Coronary artery (tissue), 2 donors: ENCODE measurements at places on chromosomes 2 and 18.

DNA sequence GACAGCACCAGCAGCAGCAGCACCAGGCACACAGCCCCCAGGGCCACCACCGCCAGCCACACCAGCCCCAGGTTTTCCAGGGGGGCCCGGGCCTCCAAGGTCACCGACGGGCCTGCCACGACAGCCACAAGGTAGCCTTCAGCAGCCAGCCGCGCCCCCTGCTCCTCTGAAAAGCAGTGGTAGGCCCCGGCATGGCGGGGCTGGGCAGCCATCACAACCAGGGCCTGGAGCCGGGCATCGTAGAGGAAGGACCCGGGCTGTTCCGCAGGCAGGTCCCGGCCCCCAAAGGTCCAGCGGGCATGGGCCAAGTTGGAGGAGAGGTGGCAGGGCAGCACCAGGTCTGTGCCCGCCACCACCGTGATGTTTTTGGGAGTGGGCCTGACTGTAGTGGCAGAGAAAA is 3.3 kb upstream of the ANKRD39 start:
- DNase-seq: no peak

- DNase-seq: no peak
These were observed 175.8 kb upstream of the HNRNPA3 start for GRCh38 chr2:177036747-177037146.

DNA sequence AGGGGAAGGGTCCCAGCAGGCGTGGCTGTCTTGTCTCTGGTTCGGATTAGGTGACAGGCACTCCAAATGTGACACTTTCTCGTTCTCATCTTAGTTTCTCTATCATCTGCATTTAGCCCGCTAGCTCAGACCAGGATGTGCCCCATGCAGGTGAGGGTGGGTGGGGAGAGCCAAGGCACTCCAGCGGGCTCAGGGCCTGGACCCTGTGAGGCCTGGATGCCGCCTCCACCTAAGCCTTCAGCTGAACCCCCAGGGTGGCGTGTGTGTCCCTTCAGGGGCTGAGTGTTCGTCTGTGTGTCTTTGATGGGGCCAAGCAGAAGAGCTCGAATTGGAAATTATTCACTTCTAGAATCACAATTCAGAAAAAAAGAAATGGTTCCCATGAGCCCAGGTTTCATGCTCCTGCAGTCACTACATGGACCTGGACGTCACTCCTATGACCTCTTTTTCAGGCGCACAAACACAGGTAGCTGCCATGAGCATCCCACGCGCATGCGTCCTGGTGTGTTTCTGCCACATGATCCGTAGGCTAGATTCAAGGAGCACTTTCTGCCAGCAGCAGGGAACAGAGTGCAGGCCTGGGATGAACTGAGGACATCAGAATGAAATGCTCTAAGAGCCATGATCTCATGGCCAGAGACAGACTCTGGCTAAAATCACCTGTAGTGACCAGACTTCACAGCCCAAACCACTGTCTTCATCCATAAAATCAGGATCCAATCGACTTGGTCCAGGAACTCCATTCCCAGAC is 25.8 kb downstream of the CIDEA start:
- no peak for DNase-seq

DNA sequence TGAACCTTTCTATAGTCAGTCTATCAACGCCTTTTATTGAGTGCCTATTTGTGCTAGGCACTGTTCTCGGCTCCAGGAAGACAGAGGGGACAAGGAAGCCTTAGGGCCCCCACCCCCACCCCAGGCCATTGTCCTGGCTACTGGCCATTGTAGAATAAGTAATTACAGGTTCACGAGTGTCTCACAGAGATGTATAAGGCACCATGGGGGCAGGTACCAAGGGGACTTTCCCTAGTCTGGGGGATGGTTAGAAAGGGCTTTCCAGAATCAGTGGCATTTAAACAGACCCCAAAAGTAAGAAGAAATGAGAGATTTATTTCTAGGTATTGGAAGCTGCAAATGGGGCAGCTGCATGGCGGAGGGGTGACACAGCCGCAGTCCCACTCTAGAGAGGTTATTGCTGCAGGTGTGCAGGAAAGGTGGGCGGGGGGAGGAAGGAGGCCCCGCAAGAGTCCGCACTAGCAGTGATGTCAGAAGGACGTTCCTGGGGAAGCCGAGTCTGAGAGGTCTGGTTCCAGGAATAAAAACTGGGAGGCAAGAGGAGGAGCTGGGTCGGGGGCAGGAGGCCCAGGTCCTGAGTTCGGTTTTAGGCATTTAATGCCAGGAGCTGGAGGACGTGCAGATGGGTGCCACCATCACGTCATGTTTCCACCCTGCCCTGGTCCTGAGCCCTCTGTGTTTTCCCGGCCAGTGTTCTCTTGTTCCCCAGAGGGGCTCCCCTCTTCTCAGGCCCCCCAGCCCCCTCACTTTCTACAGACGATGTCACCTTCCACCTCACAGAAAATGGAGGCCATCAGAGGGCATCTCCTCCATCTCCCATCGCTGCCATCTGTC is 30.5 kb downstream of the FOSL2 start:
- DNase-seq: no peak

DNA sequence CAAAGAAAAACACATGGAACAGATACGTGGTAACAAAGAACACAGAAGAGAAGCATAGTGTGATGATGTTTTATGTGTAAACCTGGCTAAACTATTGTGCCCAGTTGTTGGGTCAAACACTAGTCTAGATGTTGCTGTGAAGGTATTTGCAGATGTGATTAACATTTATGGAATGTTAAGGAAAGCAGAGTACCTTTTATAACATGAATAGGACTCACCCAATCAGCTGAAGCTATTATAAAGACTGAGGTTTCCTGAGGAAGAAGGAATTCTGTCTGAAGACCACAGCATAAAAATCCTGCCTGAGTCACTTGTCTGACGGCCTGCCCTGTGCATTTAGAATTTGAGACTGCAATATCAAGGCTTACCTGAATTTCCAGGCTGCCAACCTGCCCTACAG is 253.1 kb downstream of the DYM start:
- no peak for DNase-seq

DNA sequence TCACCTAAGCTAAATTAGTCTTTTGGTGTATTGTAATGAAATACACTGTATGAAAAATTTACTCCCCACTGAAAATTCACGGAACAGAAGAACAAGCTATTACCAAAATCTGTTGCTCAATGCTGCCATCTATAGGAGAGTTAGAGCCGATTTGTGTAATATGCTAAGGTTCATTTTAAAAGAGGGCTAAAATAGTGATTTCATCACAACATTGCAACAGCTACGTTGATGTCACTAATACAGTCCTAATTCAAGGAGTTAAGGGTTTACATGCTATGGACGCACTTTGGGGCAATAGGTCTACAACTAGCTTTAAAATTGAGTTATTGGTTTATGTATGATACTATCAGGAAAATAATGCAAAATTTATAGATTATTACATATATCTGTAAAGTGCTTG is 3.0 kb upstream of the IRS1 start:
- DNase-seq: no peak

GRCh38 chr2:45826884-45827635 is 175.6 kb downstream of the PRKCE start:
- DNase-seq: no peak

- DNase-seq: no peak
These were observed 67.5 kb upstream of the BZW1 start for GRCh38 chr2:200744201-200744602.

- DNase-seq: no peak
These were observed 2.6 kb upstream of the CD207 start for GRCh38 chr2:70837980-70838925.

- DNase-seq: no peak
These were observed 945 bp downstream of the HAT1 start for GRCh38 chr2:171923206-171923605.

DNA sequence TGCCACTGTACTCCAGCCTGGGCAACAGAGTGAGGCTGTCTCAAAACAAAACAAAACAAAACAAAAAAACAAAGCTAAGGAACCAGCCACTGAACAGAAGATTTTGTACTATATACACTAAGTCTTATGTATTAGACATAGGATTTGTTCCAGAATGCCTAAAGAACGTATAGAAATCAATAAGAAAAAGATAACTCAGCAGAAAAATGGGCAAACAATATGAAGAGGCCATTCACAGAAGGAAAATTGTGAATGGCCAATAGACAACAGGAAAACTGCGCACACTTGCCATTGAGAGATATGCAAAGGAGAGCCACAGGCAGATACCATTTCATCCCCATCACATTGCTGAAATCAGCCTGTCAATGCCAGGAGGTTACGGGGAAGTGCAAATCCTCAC is 14.9 kb upstream of the UBE2F start:
- DNase-seq: no peak

DNA sequence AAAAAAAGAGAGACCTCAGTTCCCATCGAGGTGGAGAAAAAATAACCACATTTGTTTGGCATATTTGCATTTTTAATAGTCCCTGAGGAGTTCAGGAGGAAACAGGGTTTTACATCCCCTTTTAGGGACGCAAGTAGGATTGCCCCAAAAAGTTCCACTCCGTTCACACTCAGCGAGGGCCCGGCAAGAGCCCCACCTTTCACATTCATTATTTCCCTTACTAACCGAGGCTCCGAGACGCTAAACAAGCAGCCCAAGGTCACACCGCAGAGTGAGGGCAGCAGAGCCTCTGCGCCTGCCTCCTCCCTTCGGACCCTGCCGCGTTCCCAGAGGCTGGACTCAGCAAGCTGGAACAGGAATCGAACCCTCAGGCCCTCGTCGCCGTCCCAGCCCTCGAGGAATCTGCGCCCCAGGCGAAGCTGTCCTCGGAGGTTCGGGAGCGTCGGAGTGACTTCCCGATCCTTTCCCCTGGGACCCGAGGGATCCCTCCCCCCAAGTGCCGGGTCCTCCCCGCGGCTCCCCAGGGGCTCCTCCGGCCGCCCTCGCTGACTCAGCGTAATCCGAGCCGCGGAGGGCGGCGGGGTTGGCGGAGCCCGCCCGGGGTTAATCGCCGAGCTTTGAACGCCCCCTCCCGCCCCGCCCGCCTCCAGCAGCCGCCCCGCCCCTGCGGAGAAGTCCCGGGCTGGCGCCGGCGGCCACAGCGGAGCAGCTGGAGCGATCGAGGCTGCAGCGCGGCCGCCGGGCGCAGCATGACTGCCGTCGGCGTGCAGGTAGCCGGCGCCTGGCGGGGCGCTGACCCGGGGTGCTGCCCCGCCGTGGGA is at the start of gene TMEM37:
TSS of gene TMEM37 (plus strand) at position 700 of the 821 bp plus-strand sequence. CDS start at position 750, 50 bp downstream.
- DNase-seq: no peak
